ENCODE measurements at places on chromosomes 3 and 15. TPM values are rescaled to one million over a fixed set of nuclear protein-coding genes. Genes with fewer than 3 reads are reported as not detected.

SCN5A gene
- total RNA-seq = under 0.01 TPM

GRCh38 chr3:76021376-76021775 lies 236.0 kb upstream of the ZNF717 start:
- no peak for DNase-seq

DNA sequence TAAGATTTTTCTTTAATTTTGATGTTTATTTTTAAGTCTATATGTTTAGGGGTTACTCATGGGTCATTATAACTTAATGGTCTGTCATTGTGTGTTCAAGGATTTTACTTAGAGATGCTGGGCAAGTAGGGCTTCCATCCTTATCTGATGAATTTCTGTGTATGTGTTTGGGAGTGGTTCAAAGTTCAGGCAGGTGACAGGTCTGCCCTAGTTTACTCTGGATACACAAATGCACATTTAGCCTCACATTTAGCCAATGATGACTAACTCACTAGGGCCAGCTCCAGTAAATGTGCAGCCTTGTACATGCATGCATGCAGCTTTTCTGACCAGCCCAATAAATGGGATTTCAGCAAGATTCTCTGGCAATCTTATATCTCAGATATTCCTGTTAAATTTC lies 554.1 kb downstream of the SI start:
- no peak for DNase-seq

DNA sequence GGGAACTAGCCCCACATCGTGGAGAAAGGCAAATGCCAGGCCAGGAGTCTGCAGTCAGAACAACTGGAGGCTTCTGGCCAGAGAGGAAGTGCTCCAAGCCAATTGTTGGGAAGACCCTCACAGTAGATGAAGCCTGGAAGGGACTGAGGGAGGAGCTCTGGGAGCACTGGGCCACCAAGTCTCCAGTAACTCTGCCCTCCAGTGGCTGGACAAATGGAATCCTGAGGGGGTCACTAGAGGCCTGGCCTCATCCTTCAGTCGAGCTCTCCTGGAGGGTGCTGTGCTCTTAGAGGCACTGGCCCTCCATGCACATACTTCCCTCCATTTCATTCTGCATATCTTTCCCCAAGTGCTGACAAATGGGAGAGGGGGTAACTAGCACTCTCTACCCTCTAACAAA lies 103.0 kb downstream of the MYLK start:
- no peak for DNase-seq

DNA sequence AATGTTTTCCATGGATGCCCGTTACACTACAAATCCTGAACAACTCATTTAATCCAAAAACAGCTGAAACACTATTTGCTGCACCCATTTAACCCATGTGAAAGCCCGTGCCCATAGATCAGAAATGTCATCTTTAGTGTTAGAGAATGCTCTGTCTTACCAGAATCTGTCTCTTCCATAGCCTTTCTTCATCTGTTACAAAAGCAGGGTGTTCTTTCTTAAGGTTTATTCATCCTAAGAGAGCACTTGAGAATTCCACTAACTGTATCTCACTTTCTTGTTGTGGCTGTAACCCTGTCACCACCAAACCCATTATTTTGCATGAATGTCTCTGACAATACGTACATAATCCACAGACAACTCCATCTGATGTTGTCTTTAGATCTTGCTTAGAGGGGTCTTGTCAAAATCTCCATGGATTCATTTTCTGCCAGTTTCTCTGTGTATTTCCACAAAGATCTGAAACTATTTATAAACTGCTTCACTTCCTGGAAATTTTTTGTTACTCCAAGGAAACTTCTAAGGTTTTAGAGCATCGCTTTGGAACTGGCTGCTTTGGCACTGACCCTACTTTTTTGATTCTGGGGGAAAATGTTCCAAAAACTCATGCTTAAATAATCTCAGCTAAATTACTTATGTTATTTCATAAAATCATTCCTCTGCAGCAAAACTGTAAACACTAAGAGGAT lies 167.8 kb upstream of the CCDC54 start:
- DNase-seq = no peak

SLC9C1 gene
- not detected for total RNA-seq

DNA sequence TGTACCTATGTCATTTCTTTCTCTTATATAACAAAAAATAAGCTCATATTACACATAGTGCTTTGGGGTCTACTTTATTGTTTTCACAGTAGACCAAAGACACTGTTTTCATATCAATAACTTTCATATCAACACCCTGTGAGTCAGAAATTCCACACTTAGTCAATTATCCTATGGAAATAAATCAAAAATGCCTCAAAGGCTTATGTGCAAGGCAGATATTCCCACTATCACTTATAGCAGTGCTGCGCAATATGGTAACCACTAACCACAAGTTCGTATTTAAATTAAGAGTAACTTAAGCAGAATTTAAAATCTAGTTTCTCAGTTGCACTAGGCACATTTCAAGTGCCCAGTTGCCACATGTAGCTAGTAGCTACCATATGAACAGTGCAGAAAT lies 15.9 kb downstream of the SCG3 start:
- no peak for DNase-seq

- no peak for DNase-seq
These were observed 43.8 kb downstream of the LSM3 start for GRCh38 chr3:14222457-14222856.

GRCh38 chr3:50241713-50242380 lies 5.8 kb downstream of the GNAI2 start:
- DNase-seq = no peak

CLRN1 gene
- total RNA-seq = not detected

GNAT1 gene
- not detected for total RNA-seq

DNA sequence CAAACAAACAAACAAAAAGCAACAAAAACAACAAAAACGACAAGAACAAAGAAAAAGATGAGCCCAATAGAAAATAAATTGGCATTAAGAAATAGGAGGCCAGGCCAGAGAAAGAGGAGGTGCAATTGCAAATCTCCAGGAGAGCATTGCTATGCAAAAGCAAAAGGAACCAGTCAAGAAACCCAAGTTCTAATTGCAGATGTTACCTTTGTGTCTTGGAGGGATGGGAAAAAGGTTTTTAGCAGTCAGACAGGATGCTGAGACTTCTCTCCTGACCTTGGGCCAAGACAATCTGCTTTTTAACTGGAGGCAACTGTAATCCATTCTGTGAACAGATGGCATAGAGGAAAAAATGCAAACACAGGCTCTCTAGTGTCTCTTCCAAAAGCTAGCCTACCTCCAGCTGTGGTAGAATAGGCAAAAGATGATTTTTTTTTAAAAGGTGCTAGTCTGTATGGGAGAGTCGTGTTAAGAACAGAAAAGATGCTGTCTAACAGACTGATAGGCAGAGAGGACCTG lies 56.4 kb downstream of the LSAMP start:
- DNase-seq = no peak

AMIGO3 gene
- 1.3 TPM for total RNA-seq

GRCh38 chr3:149417174-149417573 lies 39.7 kb upstream of the TM4SF1 start:
- no peak for DNase-seq

OR4F6 gene
- not detected for total RNA-seq

- no peak for DNase-seq
These were observed 9.8 kb downstream of the CSPG5 start for GRCh38 chr3:47568901-47569300.

DNA sequence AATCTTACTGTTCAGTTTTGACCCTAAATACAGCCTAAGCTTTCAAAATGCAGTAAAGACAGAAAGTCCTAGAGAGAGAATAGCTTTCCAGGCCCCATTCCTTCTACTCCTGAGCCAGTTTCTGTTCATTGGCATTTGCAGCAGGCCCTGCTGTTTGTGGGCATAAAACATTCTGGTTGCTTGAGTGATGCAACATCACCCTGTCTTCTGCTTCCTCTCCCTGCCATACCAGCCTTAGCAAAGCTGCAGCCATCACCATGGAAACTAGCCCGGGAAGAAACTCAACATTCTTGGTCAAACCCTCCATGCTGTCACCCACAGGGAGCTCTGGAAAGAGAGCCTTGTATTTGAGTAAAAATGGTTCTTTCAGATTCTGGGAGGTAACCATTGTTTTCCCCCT lies 325.7 kb downstream of the MAGI1 start:
- no peak for DNase-seq

GRCh38 chr3:139491027-139491700 lies 14.8 kb upstream of the RBP2 start:
- DNase-seq = no peak

DNA sequence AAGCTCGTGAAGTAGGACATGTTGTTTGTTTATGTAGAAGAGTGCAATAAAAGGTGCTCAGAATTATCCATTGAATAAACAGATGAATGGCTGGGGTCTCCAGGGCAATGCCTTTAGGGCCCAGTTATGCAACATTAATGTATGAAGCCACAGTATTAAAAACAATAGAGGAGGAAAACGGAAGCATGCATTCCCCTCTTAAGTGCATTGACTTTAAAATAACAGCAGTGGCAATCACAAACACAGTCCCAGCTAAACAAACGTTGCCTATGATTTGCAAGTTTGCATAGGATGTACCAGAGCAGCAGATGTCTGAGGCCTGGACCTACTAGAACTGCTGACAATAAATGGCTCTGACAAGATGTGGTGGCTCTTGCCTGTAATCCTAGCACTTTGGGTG lies 60.6 kb upstream of the GCNT3 start:
- DNase-seq = no peak

CYP1A1 gene
- total RNA-seq = 4.8 TPM

- DNase-seq = no peak
These were observed 2.8 kb upstream of the PKM start for GRCh38 chr15:72233769-72234168.

DNA sequence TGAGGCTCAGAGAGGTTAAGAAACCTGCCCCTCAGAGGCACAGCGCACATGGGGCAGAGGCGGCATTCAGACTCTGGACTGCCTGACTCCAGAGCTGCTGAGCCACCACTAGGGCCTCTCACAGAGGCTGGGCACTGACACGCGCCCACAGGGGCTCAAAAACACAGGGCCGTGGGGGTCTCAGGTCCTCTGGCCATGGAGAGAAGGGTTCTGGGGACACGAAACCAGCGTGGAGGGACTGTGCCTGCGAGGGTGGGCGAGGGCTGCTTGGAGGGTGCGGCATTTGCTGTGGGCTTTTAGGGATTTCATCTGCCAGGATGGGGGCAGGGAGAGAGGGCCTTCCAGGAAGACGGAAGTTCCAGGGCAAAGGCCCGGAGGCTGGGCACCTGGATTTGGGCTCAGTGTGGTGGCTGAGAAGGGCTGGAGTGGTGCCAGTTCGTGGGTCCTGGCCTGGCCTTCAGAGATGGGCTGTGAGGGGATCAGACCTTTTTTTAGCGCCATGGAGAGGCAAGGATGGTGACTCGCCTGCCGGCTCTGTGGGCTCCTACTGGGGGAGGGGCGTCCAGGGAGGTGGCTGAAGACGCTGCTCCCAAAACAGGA lies 69.6 kb downstream of the EFCAB12 start:
- DNase-seq = no peak
